ENCODE measurements at places on chromosomes 12 and 14.

GRCh38 chr12:19138551-19138950 lies 9.0 kb downstream of the PLEKHA5 start:
- DNase-seq, result no peak

DNA sequence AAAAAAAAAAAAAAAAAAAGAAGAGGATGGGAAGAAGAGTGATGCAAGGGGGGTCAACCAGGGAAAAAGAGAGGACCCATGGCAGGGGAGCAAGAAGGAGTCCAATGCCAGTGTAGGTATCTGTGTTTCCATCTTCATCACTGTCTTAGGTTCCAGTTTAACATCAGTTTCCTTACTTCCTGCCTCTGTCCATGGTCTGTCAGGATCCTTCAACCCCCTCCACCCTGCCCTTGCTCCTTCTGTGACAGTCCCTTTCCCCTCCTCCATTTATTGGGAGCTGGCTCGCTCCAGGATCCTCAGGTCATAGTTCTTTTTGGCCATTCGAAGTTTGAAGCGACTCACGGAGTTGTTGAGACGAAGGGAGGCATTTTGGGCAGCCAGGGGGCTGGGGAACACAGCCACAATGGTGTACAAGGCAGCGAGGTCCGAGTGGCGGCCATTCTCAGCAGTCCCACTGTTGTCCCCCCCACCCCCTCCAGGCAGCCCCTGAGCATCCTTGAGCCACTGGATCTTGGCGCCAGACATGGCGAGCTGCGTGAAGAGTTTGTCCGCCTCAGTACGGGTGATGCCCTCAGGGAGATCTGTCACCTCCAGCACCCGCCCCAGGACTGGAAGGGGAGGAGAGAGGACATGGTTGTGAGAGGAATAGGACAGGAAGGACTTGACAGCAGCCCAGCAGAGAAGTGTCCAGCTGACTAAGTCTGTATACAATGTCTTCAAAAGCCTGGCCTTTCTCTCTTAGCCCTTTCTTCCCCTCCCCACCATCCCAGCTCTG lies 3.7 kb upstream of the STAC3 start:
- DNase-seq, result no peak

DNA sequence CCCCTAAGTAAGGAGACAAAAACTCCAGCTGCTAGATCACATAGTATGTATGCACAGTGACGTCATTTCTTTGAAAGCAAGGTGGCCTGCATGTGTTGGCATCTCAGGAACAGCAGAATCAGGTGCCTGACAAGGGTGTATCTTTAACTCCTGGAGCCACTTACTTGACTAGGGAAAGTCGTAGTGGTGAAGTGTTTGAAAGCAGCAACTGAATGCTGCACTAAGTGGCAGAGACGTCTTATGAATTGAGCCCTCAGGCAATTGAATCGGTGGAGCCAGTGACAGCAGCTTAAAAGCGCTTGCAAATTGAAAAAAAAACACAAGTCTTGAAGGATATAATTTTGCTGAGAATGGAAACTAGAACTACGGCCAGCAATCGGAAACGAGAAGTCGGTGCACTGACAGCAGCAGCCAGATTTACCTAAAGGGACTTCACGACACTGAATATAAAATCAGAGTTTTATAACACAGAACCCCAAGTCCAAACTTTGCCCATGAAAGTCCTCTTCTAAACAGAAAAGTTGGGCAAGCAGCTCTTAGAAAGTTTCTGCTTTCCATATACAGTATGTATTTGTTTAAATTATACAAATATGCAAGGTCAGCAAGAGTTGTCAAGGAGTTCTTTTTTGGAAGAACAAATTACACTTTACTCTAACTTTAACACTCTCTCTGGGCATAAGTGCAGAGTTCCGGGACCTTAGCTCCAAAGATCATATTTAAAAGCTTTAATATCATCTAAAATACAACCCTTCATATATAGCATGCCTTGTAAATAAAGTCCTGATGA lies 1.1 kb downstream of the IGF1 start:
- DNase-seq, result no peak

DNA sequence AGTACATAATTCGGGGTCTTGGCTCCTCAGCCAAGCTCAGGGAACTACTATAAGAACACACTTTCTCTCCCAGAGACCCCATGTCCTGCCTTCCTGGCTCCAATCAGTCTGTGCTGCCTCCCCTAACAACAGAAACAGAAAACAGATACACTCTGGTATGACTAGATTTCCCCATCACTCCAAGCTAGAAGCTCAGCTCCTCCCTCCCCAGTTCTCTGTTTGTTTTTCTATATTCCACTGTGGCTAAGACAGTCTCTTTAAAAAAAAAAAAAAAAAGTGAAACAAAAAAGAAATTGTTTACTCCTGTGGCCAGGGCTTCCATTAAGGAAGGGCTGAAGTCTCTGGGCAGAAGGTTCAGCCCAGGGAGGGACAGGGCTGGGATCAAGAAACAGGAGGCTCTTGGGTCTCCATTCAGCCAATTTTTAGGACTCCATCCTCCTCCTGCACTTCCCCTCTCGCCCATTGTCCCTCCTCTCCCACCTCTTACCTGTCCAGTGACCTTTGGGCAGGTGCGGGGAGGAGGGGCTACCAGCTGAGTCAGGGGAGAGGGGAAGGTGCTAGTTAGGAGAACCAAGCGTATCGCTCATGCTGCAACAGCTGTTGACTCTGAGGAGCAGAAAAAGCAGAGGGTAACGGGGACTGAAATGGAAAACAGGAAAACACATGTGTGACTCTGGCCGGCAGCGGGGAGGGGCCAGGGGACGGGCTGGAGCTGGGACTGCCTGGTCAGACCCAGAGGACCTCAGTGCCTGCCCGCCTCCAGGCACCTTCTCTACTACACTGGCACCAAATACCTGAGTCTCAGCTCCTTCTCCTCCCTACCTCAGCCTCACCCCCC lies 4.1 kb upstream of the SLC7A7 start:
- no peak for DNase-seq

DNA sequence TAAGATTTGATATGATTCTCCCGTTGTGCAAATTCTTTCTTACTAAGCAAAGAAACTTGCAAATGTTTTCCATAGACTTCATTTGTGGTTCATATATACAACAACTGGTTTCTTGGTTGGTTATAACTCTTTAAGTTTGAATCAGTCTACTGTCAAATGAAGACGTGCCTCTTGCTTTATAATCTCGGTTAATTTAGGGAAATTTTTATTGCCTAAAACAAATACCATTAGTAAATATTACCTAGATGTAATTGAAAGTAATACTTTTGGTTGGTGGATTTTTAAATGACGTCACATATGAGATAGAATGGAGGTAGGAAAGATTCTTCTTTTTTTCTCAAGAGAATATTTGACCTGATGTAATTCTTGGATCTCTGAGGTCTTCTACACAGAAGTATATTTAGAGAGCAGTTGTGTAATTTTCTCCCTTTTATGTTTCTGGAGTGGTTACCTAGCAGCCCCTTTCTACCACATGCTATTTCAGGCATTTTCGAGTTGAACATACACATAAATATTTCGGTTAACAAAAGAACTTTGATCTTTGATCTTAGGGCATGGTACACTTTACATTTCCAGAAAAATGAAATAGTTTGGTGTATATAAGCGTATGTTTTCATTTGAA lies 1.7 kb downstream of the ATF7IP start:
- DNase-seq, result peak; percentile 68

- DNase-seq, result no peak
Measured at GRCh38 chr14:94364964-94365363, 23.4 kb downstream of the SERPINA1 start.
